ENCODE measurements at places on chromosomes 2 and 18.

DNA sequence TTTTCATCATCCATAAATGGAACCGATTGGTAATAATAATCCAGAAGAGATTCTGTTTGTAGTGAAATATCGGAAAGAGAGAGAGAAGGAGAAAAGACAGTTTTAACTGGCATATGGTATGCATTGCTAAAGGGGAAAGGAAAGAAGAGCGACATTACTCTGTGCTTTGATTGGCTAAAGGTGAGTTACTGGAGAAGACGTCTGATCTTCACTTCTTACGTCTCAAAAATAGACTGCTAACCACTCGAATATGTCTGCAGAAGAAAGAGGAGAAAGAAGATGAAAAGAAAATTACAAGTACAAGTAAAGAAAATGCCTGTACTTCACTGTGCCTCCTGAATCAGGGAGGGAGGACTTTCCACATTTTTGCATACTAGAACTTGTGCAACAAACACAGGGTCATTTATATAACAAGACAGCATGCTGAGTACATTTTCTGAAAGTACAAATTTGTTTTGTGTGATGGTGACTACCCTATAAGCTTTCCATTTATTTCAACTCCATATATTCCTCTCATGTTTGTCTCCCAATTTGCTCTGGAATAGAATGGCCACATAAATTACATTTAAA lies 787.2 kb downstream of the RNF144A start:
- no peak for DNase-seq

DNA sequence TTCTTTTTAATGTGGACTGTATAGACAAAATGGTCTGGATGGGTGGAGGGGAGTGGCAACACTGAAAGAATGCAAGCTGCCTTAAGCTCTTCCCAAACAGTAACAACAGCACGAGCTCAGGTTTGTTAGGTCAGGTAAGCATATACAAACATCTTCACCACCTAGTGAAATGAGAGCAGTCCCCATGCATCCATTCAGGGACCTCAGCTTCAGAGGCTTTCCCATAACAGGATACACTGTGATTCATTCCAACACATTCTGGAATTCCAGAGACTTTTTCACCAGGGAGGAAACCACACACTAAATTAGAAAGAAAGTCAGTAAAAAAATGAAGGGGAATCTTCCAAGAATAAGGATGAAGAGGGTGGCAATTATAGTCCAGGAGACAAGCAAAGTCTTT lies 50.4 kb upstream of the BZW1 start:
- peak; percentile 77 for DNase-seq

DNA sequence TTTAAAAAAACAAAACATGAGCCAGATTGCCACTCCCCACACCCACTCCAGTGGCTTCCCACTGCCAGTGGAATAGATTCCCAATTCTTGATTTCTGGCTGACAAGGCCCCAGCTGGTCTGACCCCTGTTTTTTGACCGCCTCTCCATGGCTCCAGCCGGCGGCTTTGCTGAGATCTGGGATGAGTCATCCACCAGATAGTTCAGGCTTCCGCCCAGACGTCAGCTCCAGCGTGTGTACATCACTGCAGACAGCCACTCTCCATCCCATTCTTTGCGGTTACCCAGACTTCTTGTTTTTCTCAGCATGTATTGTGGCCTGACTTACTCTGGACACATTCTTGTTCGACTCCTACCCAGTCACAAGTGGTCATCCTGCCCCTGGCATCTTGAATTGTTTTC lies 227.9 kb downstream of the GBX2 start:
- no peak for DNase-seq

- DNase-seq, result no peak
Observed at GRCh38 chr2:46569061-46569560, 89.7 kb downstream of the TMEM247 start.

GRCh38 chr18:40789286-40789685 lies 1165.7 kb upstream of the PIK3C3 start:
- no peak for DNase-seq

DNA sequence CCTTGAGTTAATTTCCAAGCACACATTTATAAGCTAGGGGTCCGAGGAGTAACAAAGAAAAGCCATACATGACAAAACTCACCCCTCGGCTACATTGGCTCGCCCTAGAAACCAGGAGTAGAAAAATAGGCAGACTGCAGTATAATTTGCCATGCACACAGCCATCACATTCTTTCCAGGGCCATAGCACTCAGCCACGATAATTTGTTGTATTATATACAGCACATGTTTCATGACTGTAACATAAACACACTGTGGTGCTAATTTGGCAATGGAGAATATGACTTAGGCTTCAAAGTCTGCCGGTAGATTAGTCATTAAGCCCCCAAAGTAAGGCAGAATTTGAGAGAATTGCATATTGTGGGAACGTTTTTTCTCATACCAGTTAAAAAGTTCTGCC lies 254.9 kb downstream of the ZNF521 start:
- DNase-seq, result no peak

GRCh38 chr2:242002944-242003343 lies 133.4 kb downstream of the RTP5 start:
- DNase-seq, result no peak

DNA sequence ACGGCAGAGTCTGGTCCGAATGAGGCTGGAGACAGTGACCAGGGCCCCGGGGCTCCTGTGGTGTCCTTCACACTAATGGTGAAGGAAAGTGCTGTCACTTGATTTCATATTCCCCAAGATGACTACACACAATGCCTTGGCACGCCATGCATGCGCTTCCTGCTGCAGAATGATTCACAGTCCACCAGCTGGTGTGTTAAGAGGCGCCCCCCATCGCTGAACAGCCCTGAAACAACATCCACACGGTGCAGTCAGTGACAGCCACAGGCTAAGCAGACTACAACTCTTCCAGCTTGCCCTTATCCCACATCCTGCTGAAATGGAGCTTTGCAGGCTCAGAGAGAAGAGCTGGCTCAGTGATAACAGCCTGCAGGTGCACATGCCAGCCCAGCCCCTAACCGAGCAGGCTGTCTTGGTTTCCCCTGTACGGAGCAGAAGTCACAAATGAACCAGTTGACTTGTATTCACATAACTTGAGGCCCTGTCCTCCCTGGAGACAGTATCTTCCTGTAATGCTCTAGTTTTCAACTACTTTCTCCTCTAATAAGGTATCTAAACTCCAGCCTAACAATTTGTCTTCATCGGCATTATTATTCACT lies 24.3 kb upstream of the CDH20 start:
- DNase-seq, result no peak

- DNase-seq, result no peak
Observed at GRCh38 chr2:197307236-197307932, 3.2 kb downstream of the ANKRD44 start.

GRCh38 chr2:119756837-119757236 lies 2.9 kb upstream of the PTPN4 start:
- peak; percentile 86 for DNase-seq

DNA sequence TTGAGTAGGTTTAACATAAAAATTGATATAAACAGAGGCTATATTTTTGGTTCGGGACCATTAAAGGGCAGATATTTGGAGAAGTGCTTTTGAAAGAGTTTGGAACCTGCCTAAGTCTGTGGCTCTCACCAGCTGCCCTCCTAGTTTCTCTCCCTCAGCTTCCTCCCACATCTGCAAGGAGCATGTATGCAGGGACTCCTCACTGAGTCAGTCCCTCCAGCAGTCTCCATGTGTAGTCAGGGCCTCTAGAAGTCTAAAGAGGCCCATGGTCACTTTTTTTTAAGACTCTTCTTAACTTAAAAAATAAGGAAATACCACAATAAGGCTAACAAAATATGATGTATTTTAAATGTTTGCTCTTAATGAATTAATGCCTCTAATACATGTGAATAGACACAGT lies 220.0 kb upstream of the TANK start:
- DNase-seq, result no peak

Measured in renal cortical epithelial cell (primary cell).